ENCODE measurements at places on chromosomes 2 and 18.

- DNase-seq: no peak
Observed at GRCh38 chr18:55407774-55408535, 180.0 kb downstream of the TCF4 start.

DNA sequence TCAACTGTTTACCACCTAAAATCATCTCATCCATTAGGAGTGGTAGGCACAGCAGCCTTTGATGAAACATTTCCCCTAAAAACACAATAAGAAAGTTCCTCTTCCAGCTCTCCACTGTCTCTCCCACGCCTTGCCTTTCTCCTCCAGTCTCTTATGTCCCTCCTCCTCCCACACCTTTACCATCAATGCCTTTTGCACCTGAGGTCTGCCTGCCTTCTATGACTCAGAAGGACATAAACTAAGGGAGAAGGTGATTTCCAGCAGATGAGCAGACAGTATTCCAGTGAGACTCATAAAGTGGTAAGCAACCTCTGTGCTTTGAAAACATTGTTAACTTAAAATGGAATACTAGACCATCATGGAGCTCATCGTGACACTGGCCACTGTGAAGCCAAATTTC, 34.2 kb upstream of the NDUFV2 start:
- DNase-seq: no peak

GRCh38 chr2:228669690-228670089, 488.2 kb upstream of the SPHKAP start:
- DNase-seq: no peak

- DNase-seq: no peak
Observed at GRCh38 chr2:223093436-223094241, 41.6 kb downstream of the KCNE4 start.

GRCh38 chr18:79912994-79913831, 38.2 kb downstream of the SLC66A2 start:
- DNase-seq: no peak

DNA sequence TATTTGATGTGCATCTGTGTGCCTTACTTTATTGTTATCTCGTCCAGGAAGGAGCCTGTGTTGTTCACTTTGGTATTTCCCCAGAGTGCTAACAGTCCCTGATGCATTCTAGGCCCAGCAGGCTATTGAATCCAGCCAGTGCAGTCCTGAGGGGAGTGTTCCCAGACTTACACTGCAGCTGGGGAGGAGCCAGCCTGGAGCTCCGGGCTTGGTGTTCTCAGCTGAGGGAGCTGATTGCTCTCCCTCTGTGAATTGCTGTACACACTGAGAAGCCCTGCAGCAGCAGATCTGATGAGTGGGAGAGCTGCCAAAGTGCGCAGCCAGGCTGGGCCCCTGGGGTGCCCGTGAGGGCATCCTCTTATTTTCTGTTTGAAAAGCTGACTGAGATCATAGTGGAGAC, 159.2 kb downstream of the GALNT3 start:
- no peak for DNase-seq

GRCh38 chr2:140186313-140186712, 1406.1 kb upstream of the NXPH2 start:
- DNase-seq: no peak

DNA sequence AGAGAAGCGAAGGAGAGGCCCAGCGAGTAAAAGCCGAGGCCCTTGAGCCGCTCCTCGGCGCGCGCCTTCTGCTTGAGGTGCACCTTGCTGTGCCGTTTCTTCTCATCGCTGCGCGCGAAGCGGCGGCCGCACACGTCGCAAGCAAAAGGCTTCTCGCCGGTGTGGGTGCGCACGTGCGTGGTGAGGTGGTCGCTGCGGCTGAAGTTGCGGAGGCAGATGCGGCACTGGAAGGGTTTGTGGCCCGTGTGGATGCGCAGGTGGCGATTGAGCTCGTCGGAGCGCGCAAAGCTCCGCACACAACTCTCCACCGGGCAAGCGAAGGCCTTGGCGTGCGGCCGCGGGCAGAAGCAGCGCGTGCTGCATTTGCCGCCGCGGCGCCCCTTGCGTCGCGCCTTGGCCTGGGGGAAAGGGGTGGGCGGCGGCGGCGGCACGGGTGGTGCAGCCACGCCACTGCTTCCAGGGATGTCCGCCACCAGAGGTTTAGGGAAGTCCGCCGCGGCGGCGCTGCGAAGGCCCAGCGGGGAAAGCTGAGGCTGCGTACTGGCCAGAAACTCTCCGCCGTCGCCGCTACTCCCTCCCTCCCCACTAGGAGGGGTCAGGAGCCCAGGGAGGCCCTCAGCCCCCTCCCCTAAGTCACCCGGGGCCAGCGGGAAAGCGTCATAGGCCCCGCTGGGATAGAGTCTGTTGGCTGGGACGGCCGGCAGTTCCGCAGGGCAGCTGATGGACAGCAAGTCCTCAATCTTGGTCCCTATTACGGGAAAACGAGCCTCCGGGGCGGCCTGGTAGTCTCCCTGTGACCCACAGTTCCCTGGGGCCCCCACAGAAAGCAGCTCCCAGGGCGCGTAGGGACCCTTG, 1.7 kb downstream of the EGR4 start:
- no peak for DNase-seq

DNA sequence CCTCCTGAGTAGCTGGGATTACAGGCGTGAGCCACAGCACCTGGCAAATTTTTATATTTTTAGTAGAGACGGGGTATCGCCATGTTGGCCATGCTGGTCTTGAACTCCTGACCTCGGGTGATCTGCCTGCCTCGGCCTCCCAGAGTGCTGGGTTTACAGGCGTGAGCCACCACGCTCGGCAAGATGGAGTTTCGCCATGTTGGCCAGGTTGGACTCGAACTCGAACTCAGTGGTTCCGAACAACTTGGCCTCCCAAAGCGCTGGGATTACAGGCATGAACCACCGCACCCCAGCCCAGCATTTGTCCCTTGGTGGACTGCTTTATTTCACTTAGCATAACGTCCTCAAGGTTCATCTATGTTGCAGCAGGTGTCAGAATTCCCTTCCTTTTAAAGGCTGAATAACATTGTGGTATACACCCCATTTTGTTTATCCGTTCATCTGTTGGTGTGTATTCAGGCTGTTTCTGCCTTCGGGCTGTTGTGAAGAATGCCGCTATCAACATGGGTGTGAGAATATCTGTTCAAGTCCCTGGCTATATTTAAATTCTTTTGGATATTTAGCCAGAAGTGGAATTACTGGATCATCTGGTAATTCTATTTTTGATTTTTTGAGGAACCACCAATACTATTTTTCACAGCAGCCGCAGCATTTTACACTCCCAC, 1.2 kb upstream of the CENPA start:
- no peak for DNase-seq

- DNase-seq: no peak
Observed at GRCh38 chr2:169222665-169223064, 139.7 kb downstream of the LRP2 start.

- DNase-seq: no peak
Observed at GRCh38 chr2:5473635-5474034, 218.5 kb upstream of the SOX11 start.

DNA sequence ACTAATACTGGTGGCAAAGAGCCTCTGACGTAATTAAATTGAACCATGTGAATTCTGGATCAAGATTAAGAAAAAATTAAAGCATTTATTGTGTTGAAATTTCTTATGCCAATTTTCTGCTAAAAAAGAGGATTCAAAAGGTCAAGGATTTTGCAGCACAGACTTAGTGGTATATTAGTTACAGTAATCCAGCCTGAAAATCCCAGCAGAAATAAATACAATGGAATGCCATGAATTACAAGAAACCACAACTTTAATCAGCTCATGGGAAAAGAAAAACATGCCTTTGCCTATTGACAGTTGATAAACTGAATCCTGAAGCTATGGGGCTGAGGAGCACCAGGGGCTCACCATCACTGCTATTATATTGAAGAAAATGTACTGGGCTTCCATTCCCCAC, 114.8 kb upstream of the SATB2 start:
- no peak for DNase-seq

- no peak for DNase-seq
Observed at GRCh38 chr2:5685225-5685624, 7.0 kb upstream of the SOX11 start.

DNA sequence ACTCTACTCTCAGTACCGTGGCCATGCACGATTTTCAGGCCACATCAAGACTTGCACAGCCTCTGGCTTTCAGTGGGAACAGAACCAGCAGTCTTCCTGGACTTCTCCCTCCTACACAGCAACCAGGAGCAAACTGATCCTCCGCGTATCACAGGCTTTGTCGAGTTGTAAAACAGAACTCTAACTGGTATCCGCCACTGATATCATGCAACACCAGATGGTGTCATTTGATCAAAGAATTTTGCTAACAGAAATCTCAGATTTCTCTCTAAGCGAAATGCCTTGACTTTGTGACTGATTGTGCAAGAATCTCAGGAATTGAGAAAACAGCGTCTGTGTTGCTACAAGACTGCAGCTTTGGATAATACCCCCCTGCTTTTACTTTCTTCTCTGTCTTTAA, 85.7 kb downstream of the COPS8 start:
- DNase-seq: no peak

GRCh38 chr2:65957886-65958285, 477.0 kb upstream of the MEIS1 start:
- DNase-seq: no peak

DNA sequence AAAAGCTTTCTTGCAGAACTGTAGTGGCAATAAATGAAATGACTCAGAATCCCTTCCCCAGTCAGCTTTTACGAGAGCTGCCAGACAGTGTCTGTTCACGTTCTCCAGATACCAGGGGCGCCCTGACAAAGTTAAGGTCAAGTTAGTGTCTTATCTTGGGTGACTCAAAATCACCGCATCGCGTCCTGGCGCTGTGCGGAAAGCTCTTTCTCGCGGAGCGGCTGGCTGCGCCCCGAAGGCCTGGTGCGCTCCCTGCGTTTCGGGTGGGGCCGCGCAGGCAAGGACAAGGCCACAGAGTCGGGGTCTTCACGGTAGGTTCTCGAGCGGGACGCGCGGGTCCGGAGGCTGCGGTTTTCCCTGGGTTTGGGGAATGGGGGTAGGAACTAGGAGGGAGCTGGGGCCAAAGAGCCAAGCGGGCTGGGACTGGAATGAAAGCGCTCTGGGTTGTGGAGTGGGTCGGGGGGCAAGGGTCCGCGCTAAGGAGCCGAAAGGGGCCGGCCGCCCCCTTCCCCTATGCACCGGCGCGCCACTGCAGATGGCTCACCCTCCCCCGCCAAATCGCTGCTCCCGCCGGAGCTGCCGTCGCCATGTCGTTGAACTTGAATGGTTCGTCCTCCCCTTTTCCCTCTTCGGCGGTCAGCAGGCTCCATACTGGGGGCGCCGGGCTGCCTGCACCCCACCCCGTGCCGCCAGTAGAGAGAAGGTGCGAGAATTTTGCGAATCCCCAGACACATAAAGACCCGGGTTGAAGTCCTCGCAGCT, 2.6 kb upstream of the HOXD11 start:
- no peak for DNase-seq

- DNase-seq: no peak
Observed at GRCh38 chr2:165720511-165720910, 73.5 kb downstream of the GALNT3 start.

- peak; percentile 18 for DNase-seq
Observed at GRCh38 chr2:174682007-174682577, 82.2 kb downstream of the CHRNA1 start.

DNA sequence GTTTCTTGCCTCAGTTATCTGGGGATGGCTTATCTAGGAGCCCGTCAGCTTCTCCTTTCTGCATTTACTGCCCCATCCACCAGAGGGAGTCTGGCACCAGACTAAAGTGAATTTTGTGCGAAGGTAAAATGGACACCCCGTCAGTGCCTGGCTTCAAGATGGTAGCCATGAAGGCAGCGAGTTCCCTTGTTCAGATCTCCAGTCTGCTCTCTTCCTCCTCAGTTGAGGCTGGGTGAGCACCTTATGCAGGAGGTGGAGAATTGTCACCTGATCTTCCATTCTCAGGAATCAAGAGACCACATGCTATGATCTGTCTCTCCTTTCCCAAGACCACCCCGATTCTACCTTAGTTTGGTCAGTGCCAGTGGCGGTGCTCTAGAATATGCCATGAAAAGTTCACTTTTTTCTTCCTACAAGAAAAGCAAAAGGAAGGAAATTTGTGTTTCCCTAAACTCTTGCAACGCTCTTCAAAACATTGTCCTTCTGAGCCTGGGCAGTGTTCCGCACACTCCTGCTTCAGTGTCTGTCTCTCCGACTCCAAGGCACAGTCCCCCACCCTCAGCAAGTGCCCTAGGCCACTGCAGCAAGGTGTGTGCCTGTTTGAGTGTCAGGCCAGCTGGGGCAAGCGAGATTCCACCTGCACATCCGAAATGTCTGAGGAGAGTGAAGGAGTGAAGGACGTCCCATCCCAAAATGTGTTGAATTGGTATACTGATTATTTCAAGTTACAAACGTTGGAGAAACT, 168.6 kb downstream of the SS18 start:
- DNase-seq: peak; percentile 4

DNA sequence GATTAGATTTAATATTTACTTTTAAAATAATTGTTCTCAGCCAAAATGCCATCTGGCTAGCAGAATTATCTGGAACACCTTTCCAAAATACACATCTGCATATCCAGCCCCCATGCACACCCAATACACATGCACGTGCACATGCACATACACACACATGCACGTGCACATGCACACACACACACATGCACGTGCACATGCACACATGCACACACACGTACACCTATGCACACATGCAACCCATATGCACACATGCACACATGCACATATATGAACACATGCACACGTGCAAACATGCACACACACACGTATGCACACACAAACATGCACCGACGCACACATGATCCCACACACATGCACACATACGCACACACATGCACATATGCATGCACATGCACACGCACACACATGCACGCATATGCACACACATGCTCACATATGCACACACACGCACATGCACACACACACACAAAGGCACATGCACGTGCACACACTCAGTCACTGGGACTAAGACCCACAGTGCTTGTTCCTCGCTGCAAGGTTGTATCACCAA, 53.5 kb downstream of the COPS8 start:
- no peak for DNase-seq

DNA sequence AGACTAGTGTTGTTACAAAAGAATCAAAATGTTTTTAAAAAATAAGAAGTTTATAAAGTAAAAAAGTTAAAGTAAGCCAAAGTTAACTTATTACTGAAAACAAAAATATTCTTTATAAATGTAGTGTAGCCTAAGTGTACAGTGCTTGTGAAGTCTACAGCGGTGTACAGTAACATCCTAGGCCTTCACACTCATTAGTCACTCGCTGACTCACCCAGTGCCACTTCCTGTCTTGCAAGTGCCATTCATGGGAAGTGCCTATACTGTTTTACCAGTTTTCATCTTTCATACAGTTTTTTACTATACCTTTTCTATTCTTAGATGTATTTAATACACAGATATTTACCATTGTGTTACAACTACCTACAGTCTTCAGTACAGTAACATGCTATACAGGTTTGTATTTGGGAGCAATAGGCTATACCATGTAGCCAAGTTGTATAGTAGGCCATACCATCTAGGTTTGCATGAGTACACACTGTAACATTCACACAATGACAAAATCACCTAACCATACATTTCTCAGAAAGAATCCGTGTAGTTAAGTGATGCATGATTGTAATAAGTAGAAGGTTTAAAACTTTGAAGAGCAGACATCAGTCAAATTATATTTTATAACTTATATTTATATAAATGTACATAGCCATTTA, 13.4 kb downstream of the SERPINB7 start:
- DNase-seq: no peak
